IPS DF 19.7 (cell line): ENCODE measurements at places on chromosomes 5 and 9.

GRCh38 chr9:1100945-1101344 is 50.8 kb downstream of the DMRT2 start:
- DNase-seq: peak; percentile 30

- DNase-seq: no peak
These were observed 133.5 kb upstream of the PRR16 start for GRCh38 chr5:120330558-120330957.

DNA sequence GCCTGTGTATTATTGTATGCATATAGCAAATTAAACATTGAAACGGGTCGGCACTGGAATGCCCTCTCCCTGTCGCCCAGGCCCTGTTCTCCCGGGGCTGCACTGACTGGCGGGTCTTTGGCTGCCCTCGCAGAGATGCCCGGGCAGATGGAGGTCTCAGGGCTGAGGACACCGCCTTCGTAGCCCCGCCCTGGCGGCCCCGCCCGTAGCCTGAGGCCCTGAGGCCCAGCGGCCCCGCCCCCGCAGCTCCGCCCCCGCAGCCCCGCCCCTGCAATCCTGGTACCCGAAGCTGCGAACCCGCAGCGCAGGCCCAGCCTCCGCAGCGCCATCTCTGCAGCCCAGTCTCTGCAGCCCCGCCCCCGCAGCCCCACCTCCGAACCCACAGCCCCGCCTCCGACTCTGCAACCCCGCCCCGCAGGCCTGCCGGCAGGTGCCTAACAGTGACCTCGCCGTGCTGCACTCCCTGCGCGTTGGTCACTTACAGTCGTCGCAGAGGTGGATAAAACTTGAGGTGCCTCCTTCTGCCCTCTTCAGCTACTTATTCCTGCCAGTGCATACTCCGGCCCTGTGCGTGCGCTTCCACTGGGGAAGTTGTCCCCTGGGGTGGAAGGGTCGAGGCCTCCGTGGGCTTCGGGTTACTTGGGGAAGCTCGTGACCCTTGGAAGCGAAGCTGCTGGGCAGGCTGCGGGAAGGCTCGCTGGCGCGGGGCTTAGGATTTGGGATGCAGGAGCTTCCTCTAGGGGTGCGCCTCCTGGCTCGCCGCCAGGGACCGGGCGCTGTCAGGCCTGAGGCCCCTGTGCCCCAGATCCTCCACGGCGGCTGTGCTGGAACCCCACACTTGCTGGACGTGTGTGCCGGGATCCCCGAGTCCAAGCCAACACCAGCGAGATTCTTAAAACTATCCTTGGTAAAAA is 72.3 kb downstream of the ICE1 start:
- peak; percentile 52 for DNase-seq

- DNase-seq: no peak
These were observed 55.6 kb downstream of the SETX start for GRCh38 chr9:132299221-132299620.

DNA sequence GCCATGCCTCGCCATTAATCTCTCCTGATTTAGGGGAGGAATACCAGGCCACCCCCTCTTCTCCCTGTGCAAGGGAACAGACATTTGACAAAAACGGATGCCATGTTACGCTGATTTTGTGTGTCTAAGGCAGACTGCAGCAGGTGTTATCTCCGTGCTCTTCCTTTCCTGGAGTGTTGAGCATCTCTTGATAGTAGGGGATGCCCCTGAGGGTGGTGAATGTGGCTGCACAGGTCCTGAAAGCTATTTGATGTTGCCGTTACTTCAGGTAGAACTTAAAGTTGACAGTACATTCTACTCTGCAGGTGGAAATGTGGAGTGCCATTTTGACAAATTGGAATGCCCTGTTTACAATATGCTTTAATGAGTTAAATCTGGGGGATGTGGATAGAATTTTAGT is 21.5 kb downstream of the TENT4A start:
- no peak for DNase-seq

- DNase-seq: no peak
These were observed 10.5 kb downstream of the EXD3 start for GRCh38 chr9:137412431-137412830.

DNA sequence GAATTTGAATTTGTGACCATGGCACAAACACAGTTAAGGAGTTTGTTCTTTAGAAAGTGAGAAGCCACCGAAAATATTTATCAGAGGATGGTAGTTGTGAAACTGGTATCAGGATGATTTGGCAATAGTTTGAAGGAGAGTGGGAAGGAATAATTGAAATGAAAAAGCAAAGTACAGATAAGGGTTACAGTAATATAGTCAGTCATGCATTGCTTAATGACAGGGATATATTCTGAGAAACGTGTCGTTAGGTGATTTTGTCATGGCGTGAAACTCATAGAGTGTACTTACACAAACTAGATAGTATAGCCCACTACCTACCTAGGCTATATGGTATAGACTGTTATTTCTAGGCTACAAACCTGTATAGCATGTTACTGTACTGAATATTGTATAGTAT is 84.2 kb downstream of the GPBP1 start:
- no peak for DNase-seq

DNA sequence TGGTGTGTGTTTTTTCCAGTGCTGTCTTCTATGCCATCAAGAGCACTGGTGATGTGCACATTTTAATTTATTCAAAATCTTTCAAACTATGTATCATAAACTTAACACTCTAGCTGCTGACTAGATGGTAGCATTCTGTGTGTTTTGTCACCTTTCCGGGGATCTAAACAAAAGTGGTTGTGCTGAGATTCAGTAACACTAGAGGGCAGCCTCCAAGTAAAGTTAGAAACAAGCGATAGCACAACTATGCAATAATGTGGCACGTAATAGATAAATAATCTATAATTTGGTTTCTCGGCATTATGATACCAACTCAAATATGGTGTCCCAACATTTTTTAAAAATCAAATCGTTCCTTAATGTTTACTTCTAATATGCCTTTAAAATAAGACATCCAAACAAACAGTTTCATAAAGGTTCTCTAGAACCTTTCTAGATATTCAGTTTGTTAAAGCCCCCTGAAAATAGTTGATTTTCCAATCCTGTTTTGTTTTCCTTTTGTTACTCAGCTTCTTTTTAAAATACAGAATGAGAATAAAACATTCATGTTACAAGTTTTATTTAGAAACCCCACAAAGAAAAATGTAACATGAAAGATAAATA is 16.9 kb downstream of the SEMA6A start:
- no peak for DNase-seq

- no peak for DNase-seq
These were observed 22.1 kb upstream of the LRRC14B start for GRCh38 chr5:169071-169727.

DNA sequence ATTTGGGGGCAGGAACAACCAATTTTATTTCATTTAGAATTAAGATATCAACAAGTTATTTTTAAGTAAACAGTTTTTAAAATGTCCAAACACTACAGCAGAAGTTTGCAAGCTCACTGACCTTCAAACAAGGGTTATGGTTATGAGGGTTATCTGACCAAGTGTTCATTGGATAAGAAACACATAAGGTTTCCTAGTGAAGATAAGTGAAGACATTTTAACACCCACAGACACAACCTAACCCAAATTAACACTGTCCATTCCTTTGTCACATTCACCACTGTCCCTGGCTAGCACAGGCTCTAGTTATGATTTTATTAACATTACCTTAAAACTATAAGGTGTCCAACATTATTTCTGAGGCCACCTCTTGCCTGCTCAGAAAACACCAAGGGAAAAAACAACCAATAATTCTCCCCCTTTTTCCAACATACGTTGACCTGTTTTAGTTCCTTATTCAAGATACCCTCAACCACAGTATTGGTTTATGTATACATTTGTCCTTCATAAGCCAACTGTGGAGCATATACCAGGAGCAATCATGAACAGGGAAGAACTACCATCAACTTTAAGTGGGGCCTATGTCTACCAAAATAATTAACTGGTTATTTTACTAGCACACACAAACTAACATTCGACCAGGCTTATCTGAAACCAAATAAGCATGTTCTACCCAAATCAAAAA is 4.0 kb downstream of the ETF1 start:
- DNase-seq: no peak

DNA sequence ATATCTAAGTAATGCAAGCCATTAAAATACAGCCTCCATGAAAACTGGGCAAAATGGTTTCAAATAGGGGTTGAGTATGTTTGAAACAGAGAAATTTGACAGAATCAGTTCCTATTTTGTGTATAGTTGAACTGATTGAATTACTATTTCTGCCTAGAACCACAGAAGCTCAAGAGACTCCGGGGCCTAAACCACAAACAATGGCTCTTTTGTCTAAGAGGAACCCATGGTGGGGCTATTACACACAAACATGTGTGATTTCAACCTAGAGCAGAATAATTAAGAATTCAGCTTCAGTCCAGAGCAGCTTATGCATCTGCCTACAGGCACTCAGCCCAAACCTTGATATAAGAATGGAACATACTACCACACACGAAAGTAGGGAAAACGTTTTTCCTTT is 171.2 kb upstream of the MPDZ start:
- no peak for DNase-seq

GRCh38 chr9:128505414-128505765 is 871 bp downstream of the GLE1 start:
- no peak for DNase-seq

DNA sequence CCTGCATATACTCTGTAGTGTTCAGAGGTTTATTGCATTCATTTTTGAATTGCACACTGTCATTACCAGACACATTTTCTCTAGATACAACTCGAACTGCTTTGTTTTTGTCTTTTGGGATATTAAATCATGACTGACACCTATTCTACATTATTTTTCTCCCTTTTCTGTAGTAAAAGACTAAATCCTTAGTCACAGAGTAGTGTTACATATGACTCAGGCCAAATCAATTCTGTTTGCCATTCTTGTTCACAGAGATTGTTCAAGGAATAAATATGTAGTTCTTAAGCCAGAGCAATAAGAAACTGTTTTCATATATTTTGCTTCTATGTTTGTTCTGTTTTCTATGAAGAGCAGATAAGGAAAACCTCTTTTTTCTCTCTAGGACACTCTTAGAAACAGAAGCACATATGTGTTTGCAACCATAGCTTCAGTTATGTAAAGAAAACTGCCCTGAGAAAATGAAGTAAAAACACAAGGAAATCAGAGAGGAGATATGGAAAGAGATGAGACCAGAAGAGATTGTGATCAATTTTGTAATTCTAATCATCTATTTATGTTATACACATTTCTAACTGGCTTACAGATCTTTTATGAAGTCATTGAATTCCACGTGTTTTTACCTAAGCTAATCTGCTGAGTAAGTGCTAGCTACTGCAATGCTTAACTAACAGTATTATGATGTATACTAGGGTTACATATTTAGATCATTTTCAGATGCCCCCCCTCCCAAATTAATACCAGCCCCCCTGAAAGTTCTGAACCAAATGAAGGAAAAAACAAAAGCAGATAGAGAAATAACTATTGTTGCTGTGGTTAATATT is 1995.6 kb upstream of the CDH6 start:
- DNase-seq: no peak

- DNase-seq: no peak
These were observed 219.6 kb downstream of the PLK2 start for GRCh38 chr5:58240322-58240721.

DNA sequence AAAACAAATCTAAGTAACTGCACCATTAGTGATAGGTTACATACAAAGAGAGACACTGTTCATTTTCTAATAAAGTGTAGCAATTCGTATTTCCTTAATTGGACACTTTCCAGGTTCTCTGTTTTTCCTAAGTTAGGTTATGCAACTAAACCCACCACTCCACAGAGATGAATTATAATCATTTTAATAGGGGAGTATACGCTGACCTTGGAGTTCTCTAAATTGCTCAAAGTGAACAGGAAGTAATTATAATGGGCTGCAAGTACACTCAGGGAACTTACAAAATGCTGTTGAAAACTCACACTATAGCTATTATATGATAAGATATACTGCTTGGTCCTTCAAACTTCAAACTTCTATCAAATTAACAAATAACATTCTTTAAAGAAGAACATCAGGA is 18.2 kb upstream of the ADCY2 start:
- no peak for DNase-seq

DNA sequence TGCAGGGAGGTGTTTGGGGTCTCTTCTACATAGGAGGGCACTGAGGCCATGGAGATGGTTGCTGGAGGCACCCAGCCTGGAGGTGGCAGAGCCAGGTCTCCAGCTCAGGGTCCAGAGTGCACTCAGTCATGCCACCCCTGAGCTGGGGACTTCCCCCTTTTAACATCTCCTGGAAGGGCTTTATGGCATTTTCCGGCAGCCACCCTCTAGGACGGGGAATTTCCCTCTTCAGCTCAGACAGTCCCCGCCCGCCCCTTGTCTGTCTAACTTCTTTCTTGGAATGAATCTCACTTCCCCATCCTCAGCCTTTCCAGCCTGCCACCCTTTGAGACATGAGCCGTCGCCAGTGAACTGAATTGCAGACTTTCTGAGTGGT is 49.9 kb downstream of the COL15A1 start:
- DNase-seq: no peak

DNA sequence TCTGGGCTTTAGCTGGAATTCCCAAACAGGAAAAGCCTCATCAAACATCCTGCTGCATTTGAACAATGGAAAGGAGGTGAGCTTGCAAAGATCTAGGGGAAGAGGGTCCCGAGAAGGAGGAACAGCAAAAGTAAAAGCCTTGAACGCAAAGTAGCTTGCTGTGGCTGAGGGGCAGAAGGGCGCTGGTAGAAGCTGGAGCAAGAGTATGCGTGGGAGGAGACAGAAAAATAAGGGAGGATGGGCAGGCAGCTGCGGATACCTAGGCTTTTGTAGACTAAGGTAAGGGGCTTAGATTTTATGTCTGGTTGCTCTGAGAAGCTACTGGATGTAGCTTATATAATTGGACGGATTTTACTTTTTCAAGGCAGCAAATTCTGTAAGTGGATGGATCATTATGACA is 21.9 kb upstream of the TGFBR1 start:
- DNase-seq: no peak

DNA sequence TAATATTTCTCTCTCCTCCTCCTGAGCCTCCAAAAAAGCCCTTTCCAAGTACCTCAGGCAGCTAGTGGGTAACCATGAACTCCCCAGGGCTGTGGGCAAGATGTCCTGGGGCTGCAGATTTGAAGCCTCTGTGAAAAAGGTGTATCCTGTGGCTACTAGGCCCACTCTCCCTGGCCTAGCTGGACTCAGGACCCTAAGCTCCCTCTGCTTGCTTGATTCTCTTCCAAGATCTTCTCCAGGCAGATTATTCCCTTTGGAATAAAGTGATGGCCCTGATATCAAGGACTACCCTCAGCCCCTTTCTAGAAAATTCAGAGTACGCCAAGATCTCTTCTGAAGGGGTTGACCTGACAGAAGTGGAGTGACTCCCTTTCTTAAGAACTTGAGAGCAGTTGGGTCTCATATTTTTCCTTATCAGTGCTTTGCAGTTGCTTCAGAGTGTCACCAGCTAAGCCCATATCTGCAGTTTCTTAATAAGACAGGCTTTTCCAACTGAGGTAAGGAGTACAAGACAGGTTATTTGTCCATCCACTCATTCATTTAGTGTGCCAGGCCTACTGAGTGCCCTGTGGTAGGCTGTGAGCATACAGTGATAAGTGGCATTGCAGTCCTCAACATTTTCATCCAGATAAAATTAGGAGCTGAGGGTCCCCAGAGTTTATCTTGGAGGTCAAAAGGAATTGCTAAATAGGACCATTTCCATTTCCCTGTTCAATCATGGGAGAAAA is 42.5 kb downstream of the CYSTM1 start:
- DNase-seq: no peak

- no peak for DNase-seq
These were observed 298.3 kb upstream of the EFNA5 start for GRCh38 chr5:107968998-107969397.

- DNase-seq: no peak
These were observed 1.0 kb downstream of the GGTA1 start for GRCh38 chr9:121498487-121499176.
